Spinal cord (tissue), 10 donors: ENCODE measurements at places on chromosomes 1 and 21.

DNA sequence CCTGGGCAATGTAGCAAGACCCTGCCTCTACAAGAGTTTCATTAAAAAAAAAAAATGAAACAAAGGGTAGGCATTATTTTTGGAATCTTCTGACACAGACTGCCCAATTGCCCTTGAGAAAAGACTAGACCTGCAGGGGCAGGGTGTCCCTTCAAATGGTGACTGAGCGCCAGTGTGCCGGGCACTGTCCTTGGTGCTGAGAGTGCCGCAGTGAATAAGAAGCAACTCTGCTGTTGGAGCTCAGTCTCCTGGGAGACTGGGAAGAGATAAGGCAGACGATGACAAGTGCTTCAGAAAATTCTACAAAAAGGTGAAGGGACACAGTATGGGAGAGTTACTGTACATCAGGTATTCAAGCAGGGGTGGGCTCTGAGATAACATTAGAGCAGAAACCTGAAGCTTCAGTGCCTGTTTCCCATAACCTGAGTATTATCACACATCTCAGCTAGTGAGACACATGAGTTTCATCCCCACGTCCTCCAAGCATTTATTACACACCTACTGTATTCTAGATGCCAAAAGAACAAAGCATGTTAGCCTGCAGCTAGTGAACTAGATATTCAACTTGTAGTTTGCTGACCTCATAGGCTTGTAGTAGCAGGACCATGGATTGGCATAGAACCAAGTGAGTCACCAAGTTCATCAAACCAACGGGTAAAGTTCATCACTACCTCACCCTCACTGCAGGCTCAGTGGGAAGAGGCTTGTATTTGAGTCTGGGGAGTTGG lies 18.4 kb upstream of the RPL11 start:
- H3K27me3 ChIP-seq: peaks cover 8% of the 10 kb centered on the region
- no peak overlapping the region for H3K4me3 ChIP-seq
- no peaks in the 10 kb centered on the region for H3K36me3 ChIP-seq
- no peak for DNase-seq

- no peaks in the 10 kb centered on the region for H3K36me3 ChIP-seq
- H3K4me3 ChIP-seq: no peak overlapping the region
- no peaks in the 10 kb centered on the region for H3K27me3 ChIP-seq
- no peak overlapping the region for H3K27ac ChIP-seq
Measured at GRCh38 chr1:160826546-160826945, 30.6 kb downstream of the LY9 start.

DNA sequence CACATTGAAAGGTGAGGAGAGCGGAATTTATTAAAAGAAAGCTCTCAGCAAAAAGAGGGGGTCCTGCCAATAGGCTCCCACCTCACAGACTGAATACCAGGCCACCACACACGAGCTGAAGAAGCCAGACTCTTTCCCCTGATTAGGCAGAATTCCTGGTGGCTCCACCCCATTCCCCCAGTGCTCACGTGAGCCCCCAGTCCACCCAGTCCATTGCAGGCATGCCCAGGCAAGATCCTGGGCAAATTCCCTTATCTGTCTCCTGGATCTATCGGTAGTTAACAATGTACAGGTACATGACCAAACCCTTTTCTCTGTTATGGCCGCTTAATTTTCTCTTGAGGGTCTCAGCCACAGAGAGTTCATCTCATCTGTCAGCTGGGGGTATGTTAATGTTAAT lies 54.6 kb upstream of the BTG3 start:
- H3K4me3 ChIP-seq: no peak overlapping the region
- H3K36me3 ChIP-seq: no peaks in the 10 kb centered on the region
- no peak overlapping the region for H3K27ac ChIP-seq

GRCh38 chr1:167301355-167301754 lies 80.7 kb downstream of the POU2F1 start:
- peak; percentile 30 for DNase-seq
- H3K27me3 ChIP-seq: no peaks in the 10 kb centered on the region
- no peaks in the 10 kb centered on the region for H3K36me3 ChIP-seq
- no peaks in the 10 kb centered on the region for H3K4me1 ChIP-seq
- H3K27ac ChIP-seq: no peak overlapping the region

GRCh38 chr1:32116531-32116930 lies 8.7 kb downstream of the KPNA6 start:
- H3K36me3 ChIP-seq: peaks cover 2% of the 10 kb centered on the region
- H3K4me1 ChIP-seq: no peaks in the 10 kb centered on the region
- H3K27ac ChIP-seq: no peak overlapping the region
- no peak overlapping the region for H3K4me3 ChIP-seq
- no peaks in the 10 kb centered on the region for H3K27me3 ChIP-seq
- DNase-seq: no peak
